ENCODE measurements at places on chromosomes 7 and 10.

GRCh38 chr7:35336444-35336843 lies 82.5 kb upstream of the TBX20 start:
- no peak for DNase-seq

- DNase-seq: peak; percentile 21
Observed at GRCh38 chr7:16982640-16983350, 101.0 kb upstream of the AGR3 start.

GRCh38 chr10:115659616-115660015 lies 566.5 kb downstream of the ATRNL1 start:
- no peak for DNase-seq

GRCh38 chr10:23063045-23063972 lies 32.1 kb upstream of the MSRB2 start:
- no peak for DNase-seq

- peak; percentile 56 for DNase-seq
Observed at GRCh38 chr10:61882621-61883370, 18.7 kb upstream of the ARID5B start.

- DNase-seq: no peak
Observed at GRCh38 chr7:100855515-100855914, 3.0 kb downstream of the SLC12A9 start.

DNA sequence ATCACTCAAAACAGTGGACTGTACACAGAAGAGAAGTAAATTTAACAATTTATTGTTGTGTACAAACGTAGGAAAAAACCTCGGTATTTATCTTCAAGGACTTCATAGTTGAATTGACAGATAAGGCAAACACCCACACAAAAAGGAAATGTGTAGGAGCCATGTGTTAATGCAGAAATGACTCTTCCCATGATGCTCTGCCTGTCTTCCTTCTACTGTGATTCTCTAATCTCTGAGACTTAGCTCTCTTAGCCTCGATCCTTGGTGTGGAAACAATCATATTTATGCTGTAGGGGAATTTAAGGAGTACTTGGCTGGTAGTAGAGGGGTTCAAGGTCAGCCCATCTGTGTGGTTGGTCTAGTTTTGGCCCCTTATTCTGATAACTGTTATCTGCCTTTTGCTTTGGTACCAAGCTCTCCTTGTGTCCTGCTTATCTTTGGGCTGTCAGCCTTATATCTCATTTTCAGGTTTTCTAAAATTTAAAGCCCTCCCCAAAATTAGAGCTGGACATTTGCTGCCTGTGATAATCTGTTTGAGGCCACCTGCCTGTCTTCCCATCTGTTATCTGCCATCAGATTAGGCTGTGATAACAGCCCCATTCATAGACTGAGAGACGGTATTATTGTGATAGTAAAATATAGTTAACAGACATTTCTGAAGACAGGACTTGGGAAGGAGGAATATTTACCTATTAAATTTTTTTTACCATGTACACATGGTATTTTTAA lies 81.7 kb downstream of the GPR85 start:
- no peak for DNase-seq

DNA sequence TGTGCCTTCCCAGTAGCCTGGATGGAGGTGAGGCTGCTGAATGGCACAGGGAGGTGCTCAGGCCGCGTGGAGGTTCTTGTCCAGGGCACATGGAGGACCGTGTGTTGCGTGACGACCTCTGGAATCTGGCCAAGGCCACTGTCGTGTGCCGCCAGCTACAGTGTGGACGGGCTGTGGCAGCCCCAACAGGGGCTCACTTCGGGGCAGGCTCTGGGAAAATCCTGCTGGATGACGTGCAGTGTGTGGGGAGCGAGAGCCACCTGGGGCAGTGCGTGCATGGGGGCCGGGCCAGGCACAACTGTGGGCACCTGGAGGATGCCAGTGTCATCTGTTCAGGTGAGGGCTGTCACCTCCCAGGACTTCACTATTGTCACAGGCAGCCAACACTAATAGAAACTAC lies 50.2 kb upstream of the C10orf120 start:
- no peak for DNase-seq

GRCh38 chr10:42864575-42864974 lies 82.0 kb downstream of the BMS1 start:
- DNase-seq: no peak

GRCh38 chr10:96370584-96371157 lies 11.9 kb upstream of the OPALIN start:
- peak; percentile 56 for DNase-seq

DNA sequence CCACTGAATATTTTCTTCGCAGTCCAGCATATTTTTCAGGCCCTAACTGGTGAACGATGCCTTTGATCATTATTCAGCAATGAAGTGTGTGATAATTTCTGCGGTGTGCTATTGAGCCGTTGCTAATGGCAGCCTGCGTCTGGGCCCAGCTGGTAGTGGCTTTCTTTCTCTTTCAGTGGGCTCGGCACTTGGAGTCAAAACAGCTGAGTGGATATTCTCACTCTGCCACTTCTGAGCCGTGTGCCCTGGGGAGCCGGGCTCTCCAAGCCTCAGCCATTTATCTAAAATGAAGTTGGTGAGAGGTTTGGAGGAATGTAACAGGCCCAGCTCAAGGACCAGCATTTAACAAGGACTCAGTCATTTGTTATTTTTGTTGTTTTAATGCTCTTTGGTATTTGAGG lies 87.5 kb upstream of the IFRD1 start:
- DNase-seq: no peak

- DNase-seq: no peak
Observed at GRCh38 chr7:78357709-78358108, 559.1 kb downstream of the PHTF2 start.
